ENCODE measurements at places on chromosomes 12 and 14. TPM values are rescaled to one million over a fixed set of nuclear protein-coding genes. Genes with fewer than 3 reads are reported as not detected.
A peak's percentile ranks its signal among the peaks of the same experiment; 100 is the strongest.

Gene ARHGEF25
- 10.1 TPM for total RNA-seq

GRCh38 chr12:32535288-32535999 lies 136.1 kb downstream of the FGD4 start:
- peak; percentile 61 for DNase-seq

- peak; percentile 34 for DNase-seq
Observed at GRCh38 chr12:122864894-122865253, 29.6 kb downstream of the HIP1R start.

DNA sequence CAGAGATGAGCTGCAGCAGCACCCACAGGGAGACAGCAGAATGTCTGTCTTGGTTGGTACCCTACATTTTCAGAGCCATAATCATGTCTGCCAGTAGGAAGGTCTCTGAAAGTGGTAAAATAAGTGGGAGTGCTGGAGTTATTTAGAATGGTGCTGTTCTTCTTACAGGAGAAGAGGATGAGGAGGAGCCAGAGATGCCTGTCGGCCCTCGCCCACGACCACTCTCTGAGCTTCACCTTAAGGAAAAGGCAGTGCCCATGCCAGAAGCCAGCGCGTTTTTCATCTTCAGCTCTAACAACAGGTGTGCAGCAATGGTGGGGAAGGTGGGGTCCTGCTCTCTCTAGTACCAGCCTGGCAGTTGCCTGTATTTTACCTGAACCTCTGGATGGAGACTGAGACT lies 201.7 kb upstream of the FKBP4 start:
- DNase-seq: no peak

GRCh38 chr14:76501156-76501720 lies 125.3 kb downstream of the ESRRB start:
- DNase-seq: no peak

- DNase-seq: peak; percentile 60
Observed at GRCh38 chr12:113980537-113981337, 14.6 kb upstream of the RBM19 start.

DNA sequence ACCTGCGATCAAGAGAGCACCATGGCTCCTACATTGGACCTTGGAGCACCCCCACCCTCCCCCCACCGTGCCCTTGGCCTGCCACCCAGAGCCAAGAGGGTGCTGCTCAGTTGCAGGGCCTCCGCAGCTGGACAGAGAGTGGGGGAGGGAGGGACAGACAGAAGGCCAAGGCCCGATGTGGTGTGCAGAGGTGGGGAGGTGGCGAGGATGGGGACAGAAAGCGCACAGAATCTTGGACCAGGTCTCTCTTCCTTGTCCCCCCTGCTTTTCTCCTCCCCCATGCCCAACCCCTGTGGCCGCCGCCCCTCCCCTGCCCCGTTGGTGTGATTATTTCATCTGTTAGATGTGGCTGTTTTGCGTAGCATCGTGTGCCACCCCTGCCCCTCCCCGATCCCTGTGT lies 1.8 kb upstream of the RNU7-1 start:
- no peak for DNase-seq

- no peak for DNase-seq
Observed at GRCh38 chr14:72614365-72614764, 279.5 kb downstream of the DPF3 start.

DNA sequence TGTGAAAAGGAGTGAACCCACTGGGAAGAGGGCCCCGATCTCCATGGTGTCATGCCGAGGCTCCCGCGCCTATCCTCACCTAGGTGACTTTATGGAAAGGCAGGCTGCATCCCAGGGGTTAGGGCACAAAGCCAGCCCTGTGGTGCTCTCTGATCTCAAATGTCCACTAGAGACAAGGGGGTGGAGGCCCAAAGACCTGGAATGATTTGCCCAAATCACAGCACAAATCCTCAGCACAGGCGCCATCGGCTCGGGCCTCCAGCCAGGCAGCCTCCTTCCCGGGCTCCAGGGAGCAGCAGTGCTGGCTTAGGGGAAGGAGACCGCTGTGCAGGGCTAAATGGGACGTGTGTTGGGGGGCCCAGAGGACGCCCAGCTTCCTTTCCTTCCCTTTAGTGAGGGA lies 17.6 kb downstream of the CHGA start:
- no peak for DNase-seq

Gene SLCO1A2
- not detected for total RNA-seq

Gene CEBPE
- total RNA-seq: not detected

DNA sequence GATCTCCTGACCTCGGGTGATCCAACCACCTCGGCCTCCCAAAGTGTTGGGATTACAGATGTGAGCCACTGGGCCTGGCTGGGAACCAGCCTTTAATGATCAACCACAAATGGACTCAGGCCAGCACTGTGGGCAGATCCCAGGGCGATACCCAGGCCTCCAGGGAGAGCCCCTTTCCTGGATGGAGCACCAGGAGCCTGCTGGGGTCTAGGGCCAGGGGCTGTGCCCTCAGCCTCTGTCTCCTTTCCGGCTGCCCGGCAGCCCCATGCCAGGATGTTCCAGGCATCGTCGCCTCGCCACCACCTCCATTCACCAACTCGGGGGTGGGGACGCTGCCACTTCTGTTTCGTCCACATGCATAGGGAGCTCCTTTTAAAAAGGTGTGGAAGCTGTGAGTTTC lies 2.3 kb downstream of the ADGRD1 start:
- peak; percentile 39 for DNase-seq

Data from Peyer's patch (tissue), 4 donors.